ENCODE measurements at places on chromosomes 7 and 10. TPM values are rescaled to one million over a fixed set of nuclear protein-coding genes. Genes with fewer than 3 reads are reported as not detected.

IMMP2L gene
- total RNA-seq: 226 TPM

KDM7A gene
- 0.17 TPM for total RNA-seq

AKR1D1 gene
- total RNA-seq: not detected

TUBAL3 gene
- not detected for total RNA-seq

ADAMTS14 gene
- 1.0 TPM for total RNA-seq

UNCX gene
- total RNA-seq: not detected

TMEM184A gene
- total RNA-seq: 13.4 TPM

OR2A42 gene
- not detected for total RNA-seq

TMEM176B gene
- not detected for total RNA-seq

MSS51 gene
- 0.41 TPM for total RNA-seq

GIMAP8 gene
- total RNA-seq: not detected

DRGX gene
- not detected for total RNA-seq

PKD2L1 gene
- total RNA-seq: not detected

All from Caki2 (cell line).